ENCODE measurements at places on chromosomes 16 and 17.

- no peak for DNase-seq
Measured at GRCh38 chr17:75356260-75356937, 49.1 kb downstream of the GRB2 start.

DNA sequence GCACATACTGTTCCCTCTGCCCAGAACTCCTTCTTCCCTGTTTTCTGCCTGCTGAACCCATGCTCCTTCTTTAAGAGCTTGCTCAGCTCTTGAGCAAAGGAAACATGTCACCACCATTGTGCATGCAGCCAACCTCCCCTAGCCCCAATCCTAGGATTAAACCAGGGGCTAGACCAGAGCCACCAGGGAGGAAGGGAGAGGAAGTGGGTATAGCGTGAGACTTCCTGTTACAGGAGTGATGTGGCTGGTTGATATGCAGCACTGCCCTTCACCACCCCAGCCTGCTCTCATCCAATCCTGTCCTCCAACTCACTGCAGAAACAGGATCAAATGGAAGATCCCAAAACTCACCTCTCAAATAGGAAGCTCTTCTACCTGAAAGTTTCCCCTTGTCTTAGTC, 67.1 kb upstream of the CDH5 start:
- no peak for DNase-seq

GRCh38 chr17:19867329-19868078, at the start of gene ULK2:
TSS of gene ULK2 (minus strand) at chr17:19867936. CDS start at chr17:19867417, 519 bp downstream.
- DNase-seq, result peak; percentile 10

DNA sequence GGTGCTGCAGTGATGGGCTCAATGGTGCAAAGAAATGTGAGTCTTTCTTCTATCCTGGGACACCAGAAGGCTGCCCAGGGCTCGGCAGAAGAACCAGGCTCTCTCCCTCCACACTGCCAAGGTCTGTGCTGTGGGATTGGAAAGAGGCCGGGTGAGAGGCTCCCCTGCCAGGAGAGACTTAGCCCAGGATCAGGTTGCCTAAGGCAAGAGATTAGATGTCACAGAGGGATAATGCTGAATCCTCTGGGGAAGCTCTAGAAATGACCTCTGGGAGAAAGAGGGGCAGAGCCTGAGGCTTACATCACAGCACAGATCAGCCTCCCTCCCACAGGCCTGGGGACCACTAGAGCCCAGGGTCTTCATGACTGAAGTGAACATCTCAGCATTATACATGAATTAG, 5.7 kb upstream of the DOC2B start:
- no peak for DNase-seq

DNA sequence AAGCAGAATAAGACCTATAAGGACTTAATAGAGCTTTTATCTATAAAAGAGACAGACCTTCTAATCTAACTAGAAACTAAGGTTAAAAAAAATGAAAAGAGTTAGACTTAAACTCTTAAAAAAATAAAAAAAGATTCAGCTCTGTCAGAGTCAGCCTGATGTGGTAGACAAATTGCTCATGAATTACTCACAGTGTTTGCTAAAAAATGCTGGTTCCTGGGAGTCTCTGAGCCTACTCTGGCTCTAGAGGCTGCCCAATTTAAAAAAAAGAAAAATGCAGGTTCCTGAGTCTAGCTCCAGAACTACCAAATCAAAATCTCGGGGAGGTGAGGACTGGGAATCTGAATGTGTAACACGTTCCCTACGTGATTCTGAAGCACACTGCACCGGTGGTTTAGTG, 18.1 kb downstream of the SOST start:
- no peak for DNase-seq

GRCh38 chr17:36870720-36870999, 66.6 kb upstream of the LHX1 start:
- DNase-seq, result no peak

DNA sequence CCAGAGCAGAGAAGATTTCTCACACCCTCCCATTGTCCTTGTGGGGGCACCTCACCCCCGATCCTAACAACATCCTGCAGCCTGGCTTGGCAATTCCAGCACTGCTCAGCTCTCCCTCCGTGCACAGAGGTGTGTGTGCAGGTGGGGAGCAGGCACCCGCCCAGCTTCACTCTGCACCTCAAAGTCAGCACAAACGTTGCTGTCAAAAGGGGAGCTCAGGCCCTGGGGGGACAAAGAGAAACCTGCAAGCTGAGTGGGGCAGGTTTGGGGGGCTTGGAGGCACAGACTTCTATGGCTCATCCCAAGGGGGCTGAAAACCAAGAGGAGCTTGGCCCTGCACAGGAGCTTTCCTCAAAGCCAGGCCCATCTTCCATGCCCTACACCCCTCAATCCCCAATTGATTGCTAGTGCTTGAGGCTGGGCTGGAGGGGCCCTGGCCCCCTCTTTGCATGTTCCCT, 231.9 kb upstream of the TNRC6C start:
- DNase-seq, result no peak

GRCh38 chr16:68238029-68238345, 2.1 kb upstream of the ESRP2 start:
- DNase-seq, result no peak

DNA sequence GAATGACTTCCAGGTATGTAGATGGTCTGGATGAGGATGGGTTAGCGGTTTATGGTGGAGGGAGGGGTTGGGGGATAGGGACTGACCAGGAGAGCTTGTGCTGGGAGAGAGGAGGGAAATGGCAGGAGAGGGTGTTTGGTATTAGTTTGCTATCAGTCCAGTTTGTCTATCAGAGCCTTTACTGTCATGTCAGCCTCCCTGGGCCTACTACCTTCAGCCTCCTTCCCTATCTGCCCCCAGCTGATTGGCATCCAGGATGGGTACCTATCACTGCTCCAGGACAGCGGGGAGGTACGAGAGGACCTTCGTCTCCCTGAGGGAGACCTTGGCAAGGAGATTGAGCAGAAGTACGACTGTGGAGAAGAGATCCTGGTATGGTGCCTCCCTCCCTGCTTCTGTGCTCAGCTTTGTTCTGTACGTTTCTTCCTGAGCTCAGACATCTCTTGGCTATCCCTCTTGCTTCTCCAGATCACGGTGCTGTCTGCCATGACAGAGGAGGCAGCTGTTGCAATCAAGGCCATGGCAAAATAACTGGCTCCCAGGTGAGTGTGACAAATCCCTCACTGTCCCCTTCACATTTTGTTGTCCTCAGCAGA, 3.8 kb downstream of the EIF5A start:
- no peak for DNase-seq

DNA sequence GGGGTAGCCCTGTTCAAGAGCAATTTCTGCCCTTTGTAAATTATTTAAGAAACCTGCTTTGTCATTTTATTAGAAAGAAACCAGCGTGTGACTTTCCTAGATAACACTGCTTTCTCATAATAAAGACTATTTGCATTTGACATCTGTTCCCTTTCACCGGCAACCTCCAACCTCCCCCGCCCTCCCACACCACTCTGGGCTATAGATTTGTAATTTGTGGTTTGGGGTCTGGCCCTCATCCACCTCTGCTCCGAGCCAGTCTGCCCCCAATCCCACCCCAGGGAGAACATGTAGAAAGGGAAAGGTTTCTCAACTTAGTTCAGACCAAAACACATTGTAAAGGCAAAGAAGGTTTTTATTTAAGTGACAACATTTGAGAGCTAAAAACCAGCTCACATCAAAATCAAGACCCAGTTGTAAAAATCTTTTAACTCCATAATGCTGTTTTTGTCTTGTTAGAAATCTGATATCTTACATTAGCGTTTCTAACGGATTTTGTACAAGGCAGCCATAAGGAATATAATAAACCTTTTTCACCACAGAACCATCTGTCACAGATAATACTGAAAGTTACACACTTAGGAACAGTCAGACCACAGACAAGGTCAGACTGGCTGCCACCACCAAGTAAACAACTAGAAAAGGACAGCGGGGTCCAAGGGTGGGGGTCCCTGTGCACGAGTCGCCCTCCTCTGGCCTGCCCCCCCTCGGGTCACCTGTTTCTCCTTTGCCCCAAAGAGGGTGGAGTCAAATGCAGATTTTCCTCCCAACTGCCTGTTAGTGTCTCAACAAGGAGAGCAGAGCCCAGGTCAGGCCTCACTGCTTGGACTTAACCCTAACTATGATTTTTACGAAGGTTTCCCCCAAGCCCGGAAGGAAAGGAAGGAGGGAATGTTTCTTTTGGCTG, 6.9 kb downstream of the PIMREG start:
- DNase-seq, result no peak

DNA sequence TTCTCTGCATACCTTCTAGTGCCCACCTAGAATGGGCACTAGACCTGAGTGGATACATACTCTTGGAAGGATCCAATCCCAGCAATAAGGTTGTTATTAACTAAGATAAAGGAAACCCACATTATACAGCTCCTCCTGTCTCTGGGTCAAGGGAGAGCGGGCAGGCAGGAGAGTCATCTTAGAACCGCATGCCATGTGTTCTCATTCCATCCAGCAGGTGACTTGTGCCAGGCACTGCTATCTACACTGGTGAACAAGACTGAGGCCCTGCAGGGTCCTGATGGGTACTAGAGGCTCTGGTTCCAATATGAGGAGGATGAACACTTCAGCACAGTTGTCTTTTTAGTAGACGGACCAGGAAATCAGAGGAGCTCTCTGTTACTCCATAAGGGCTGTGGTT, 5.9 kb upstream of the CD300H start:
- DNase-seq, result no peak

GRCh38 chr17:7839876-7840261, 5.9 kb downstream of the KDM6B start:
- DNase-seq, result peak; percentile 8

- no peak for DNase-seq
Measured at GRCh38 chr17:56838687-56839086, 4.7 kb downstream of the DGKE start.

DNA sequence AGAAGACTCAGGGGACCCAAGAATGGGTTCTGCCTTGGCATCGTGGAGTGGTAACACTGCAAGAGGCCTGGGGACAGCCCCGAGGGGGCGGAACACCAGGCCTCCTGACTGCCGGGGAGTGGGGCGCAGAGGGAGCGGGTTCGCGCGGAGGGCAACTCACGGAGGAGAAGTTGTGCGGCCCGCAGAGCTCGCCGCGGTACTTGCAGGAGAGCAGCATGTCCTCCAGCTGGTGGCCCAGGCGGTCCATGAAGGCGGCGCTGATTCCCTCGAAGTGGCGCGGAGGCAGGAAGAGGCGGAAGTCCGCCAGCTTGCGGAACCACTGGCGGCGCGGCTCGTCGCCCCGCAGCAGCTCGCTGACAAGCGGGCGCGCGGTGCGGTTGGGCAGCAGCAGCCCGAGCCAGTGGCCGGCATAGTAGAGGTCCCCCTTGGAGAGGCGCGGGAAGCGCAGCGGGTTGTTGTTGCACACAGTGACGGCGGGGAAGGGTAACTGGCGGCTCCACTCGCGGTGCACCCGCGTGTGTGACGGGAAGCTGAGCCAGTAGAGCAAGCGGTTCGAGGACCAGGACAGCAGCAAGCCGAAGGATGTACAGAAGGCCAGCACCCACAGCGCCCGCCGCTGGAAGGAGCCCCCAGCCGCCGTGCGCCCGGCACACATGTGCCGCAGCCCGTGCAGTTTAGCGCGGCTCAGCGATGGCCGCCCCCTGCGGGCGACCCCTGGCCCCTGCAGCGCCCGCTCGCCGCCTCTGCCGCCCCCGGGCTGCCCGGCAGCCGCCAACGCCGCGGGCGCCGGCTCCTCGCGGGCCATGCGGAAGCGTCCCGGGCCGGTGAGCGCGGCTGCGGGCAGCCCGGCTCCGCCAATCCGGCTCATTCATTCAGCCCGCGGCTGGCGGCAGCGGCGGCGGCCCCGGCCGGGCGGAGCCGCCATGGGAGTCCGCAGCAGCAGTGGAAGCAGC, 1.6 kb downstream of the ASIC2 start:
- DNase-seq, result peak; percentile 62

- no peak for DNase-seq
Measured at GRCh38 chr17:2054262-2054511, 716 bp upstream of the HIC1 start.

DNA sequence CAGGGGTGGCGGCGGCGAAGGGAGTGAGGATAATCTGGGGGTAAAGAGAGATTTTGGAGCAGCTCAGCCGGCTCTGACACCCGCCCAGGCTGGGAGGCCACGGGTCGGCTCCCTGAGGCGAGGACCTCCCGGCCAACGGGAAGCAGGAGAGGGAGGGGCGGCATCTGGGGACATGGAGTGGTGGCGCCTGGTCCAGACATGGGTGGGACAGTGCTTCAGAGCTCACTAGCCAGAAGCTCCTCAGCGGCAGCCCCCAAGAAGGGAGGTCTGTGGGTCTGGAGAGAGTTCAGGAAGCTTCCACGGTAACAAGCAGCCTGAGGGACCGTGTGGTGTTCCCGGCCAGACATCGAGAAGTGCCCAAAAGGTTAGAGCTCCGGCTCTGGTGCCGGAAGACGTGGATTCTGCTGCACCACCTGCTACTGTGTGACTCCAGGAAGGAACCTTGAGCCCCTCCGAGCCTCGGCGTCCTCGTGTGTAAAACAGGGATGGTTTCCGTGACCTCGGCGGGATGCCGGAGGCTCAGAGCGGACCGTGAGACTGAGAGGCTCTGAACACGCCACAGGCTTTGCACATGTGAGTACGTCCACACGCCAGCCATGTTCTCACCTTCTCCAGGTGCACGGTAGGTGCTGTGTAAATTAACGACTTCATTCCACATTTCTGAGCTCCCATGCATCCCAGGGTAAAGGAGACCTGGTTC, 56.9 kb downstream of the TIMM22 start:
- DNase-seq, result no peak

DNA sequence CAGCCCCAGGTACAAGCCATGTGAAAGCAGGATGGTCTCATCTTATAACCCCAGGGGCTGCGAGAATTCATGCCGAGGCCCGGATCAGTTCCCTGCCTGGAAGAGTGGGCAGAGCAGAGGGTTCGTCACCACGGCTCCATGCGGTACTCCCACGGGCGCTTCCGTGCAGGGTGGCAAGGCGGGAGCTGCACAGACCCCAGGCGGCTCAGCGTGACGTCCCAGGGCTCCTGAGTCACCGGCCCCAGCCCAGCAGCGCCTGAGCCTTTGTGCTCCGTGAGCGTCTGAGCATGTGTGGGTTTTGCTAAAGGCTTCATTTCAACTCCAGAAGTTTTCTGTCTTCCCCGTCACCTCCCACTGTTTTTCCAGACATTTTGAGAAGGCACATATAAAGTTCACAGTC, 71.2 kb upstream of the CHMP6 start:
- no peak for DNase-seq

- DNase-seq, result no peak
Measured at GRCh38 chr16:49463529-49463928, 89.9 kb downstream of the C16orf78 start.

DNA sequence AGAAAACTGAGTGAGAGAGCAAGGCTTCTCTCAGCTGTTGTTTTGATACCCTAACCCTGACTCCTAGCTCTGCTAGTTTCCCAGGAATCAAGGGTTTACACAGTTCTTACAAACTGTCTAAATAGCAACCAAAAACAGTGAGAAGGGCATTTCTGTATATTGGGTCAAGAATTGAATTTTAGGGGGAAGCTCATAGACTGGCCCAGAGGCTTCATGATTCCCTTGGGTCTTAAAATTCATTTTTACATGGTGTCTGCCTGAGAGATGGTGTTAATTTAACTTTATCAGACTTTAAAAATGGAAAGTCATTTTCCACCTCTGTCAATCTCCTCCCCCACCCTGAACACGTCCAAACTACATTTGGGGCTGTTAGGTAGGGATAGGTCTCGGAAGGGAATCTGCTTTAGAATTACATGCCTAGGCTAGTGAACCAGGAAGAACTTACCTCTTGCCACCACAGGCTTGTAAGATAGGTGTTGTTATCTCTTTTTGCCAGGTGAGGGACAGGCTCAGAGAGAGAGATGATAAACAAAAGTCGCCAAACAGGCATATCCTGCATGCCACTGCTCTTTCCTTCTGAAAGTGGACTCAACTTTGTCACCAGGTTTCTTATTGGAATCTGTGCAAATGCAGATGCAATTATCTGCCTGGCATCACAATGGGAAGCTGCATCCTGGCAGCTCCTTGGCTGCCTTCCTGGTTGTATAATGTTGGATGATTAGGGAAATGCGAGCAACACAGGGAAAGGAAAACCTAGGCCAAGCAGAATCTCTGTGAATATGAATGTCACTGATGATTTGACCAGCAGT, 3.1 kb downstream of the PHAF1 start:
- DNase-seq, result no peak
